ENCODE measurements at places on chromosomes 2 and 18.
A peak's percentile ranks its signal among the peaks of the same experiment; 100 is the strongest.

- DNase-seq = no peak
Measured at GRCh38 chr2:152370783-152371182, 35.8 kb downstream of the FMNL2 start.

GRCh38 chr2:198214114-198214596, 409.8 kb downstream of the PLCL1 start:
- DNase-seq = no peak

DNA sequence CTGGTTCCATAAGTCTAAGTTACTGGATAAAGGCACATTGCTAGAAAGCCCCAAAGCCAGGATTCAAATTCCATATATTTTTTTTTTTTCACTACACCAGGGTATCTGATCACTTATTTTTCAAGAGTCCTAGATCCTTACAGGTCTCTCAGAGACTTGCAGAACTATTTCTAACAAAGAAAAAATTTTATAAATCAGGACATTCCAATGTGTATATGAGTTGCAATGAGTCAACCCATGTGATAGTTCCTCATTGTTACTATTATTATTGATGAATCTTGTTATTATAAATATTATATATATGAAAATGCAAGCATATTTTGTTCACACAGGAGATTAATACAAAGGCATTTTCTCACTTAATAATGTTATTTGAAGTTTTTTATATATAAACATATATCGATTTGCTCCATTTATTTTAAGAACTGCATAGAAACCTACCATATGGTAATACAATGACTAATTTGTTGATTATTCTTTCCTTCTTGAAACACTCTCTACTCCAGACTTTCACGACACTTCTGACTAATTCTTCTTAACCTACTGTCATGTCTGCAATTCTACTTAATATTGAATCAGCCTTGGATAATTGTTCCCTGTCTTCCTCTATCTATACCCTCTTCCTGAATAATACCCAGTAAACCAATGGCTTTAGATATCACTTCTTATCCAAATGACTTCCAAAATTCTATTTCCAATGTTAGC, 968.4 kb upstream of the NRXN1 start:
- no peak for DNase-seq

DNA sequence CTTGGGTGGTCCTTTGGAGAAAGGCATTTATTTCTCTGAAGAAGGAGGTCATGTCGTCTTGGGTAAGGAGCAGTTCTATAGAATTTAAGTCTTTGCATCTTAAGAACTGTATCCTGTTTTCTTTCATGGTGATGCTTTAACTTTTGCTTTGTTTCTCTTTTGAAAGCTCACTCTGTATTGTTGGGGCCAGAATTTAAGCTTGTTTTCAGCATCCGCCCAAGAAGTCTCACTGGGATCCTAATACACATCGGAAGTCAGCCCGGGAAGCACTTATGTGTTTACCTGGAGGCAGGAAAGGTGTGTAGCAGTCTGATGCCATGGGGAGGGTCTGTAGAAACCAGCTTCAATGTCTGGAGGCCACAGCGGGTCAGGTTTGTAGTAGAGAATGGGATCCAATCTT, 64.7 kb upstream of the TTC39C start:
- no peak for DNase-seq

DNA sequence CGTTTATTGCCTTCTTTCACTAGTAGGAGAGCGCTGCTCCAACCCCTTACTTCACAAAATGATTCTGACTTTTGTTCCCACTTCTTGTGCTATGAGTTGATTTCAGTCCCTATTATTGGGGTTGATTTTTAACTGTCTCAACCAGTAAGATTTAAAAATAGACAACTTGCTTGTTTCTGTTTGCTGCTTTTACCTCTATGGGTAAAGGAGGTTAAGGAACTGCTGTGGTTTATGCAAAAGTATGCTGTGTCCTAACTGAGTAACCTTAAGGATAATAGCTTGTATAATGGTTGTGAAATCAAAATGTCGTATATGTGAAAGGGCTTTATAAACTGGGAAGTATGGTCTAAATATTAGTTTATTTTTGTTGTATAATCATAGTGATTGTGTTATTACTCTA, 22.6 kb downstream of the ALMS1 start:
- no peak for DNase-seq

- DNase-seq = no peak
Measured at GRCh38 chr2:189492451-189492850, 51.2 kb downstream of the WDR75 start.

GRCh38 chr2:106582148-106583143, 95.3 kb downstream of the CD8B2 start:
- peak; percentile 25 for DNase-seq

DNA sequence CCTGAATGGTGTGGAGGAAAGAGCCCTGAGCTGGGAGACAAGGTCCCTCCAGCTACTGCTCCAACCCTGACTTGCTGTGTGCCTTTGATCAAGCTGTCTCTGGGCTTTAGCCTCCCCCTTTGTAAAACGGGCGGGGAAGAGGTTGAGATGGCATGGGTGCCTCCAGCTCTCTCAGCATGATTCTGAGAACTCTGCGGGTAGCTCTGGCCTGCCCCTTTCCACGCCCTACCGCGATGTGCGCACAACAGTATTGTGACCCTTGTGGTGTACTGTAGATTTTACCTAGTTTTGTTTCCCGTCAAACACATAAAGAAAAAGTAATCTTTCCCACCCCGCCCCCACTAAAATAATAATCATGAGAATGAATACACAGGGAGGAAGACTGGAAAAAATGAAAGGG, 5.3 kb downstream of the CD8A start:
- peak; percentile 55 for DNase-seq

- no peak for DNase-seq
Measured at GRCh38 chr2:59000796-59001195, 759.7 kb upstream of the FANCL start.

DNA sequence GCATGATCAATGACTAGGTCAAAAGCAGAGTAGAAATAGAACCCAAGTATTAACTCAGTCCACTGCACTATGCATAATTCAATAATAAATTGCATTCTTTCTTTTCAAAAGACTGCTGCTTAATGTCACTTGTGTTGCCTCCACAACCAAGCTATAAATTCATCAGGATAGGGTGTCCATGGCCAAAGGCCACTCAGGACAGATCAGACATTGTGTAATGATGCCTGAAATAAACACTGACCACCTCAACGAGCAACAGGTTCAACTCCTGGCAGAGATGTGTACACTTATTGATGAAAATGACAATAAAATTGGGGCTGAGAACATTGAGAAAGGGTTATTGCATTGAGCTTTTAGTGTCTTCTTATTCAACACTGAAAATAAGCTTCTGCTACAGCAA, 194.5 kb upstream of the SPOPL start:
- DNase-seq = no peak

- DNase-seq = no peak
Measured at GRCh38 chr2:203691149-203691548, 15.3 kb upstream of the CD28 start.

DNA sequence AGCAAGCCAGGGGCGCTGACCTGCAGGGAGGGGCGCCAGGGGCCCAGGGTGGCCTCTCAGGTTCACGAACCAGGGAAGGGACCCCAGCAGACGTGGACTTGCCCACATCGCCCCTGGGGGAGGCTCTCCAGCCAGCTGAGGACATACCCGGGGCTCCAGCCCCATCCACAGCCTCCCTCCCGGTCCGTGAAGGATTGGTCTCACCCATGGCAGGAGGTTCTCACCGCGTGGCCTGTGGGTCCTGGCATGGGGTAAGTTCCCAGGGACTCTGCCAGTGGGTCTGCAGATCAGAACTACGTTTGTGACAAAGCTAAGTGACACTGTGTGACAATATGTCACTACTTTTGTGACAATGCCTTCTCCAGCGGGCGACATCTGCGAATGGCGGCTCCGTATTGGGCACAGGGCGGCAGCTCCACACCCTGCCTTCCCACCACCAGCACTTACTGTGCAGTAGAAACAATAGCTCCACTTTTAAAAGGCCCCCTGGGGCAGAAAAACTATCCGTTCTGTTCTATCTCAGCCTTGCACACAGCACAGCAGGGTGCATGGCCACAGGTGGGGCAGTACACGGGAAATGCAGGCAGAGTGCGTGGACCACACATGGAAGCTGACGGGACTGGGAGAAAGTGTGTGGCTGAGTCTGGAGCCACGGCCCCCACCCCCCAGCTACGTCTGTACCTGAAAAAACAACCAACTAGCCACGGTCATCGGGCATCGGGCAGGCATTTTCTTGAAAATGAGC, 65.2 kb upstream of the CTDP1 start:
- DNase-seq = no peak

- no peak for DNase-seq
Measured at GRCh38 chr2:68556381-68556780, 87.0 kb upstream of the PROKR1 start.

- DNase-seq = no peak
Measured at GRCh38 chr18:51559902-51560287, 362.4 kb upstream of the MEX3C start.

DNA sequence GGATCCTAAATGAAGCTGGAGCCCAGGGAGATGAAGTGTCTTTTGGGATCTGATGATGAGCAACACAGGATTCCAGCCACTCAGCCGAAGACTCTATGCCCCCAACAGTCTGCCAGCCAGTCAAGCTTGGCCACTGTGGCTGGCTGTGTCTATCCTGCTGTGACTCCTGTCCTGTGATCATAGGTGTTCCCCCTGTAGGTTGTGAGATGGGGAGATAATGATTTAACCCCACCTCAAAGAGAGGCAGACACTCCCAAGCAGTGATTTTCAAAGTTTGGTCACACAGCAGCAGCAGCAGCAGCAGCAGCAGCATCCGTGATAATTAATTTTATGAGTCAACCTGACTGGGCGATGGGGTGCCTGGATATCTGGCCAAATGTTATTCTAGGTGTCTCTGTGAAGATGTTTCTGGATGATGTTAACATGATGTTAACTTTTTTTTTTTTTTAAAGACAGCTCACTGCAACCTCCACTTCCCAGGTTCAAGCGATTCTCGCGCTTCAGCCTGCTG, 21.4 kb upstream of the RHOB start:
- DNase-seq = no peak

DNA sequence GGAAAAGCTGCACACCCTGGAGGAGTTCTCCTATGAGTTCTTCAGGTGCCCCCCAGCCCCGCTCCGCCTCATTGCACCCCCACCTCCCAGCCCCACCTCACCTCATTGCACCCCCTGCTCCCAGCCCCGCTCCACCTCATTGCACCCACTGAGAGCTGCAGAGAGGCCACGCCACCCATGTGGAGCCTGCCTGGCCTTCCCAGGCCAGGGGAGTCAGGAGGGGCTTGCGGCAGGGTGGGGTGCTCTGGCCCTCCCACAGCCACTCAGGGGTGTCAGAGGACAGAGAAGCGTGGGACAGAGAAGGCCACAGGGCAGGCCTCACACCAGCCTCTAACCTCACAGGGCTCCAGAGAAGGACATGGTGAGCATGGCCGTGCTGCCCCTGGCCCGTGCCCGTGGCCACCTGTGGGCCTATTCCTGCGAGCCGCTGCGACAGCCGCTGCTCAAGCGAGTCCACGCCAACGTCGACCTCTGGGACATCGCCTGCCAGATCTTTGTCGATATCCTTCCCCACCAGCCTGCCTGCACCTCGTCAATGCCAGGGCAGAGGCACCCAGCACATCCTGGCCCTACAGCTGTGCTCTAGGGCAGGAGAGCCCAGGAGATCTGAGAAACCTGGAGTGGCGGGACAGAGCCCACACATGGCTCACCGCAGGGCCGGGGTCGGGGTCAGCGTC, 15.0 kb upstream of the GPR17 start:
- DNase-seq = no peak

GRCh38 chr2:65620524-65620923, 188.1 kb upstream of the SPRED2 start:
- DNase-seq = no peak

DNA sequence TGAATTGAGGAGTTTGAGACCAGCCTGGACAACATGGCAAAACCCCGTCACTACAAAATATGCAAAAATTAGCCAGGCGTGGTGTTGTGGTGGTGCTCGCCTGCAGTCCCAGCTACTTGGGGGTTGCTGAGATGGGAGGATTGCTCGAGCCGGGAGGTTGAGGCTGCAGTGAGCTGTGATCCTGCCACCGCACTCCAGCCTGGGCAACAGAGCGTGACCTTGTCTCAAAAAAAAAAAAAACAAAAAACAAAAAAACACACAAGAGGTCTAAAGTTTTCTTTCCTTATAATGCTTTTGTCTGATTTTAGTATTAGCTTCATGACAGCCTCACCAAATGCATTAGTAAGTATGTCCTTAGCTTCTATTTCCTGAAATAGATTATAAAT, 43.1 kb downstream of the VPS54 start:
- DNase-seq = no peak

DNA sequence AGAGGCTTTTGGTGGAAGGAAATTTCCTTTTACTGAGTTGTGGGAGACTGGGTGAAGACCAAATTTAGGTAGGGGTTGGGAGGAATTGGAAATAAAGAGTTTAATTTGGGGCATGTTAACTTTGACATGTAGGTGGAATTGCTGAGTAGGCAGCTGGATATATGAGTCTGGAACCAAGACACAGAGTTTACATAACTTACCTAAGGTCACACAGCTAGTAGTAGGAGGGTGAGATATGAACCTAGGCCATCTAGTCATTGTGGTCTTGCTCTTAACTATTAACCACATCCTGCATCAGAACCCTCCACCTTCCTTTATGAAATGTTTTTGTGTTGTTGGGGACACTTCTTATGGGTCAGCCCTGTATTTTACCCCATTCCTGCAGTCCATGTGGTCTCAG, 113.1 kb downstream of the ICOS start:
- DNase-seq = no peak
